ENCODE measurements at places on chromosomes 2 and 18.

- no peak for DNase-seq
Measured at GRCh38 chr2:174338147-174338605, 3.4 kb downstream of the SP9 start.

DNA sequence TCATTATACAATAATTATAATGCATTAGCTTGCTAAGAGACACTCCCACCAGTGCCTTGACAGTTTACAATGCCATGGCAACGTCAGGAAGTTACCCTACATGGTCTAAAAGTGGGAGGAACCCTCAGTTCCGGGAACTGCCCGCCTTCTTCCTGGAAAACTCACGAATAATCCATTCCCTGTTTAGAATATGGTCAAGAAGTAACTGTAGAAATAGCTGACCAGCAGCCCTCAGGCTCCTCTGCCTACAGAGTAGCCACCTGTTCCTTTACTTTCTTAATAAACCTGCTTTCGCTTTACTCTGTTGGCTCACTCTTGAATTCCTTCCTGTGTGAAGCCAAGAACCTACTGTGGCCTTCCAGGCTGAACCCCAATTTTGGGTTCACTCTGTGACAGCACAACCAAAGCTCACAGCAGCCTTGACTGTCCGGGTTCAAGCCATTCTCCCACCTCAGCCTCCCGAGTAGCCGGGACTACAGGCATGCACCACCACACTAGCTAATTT is 20.0 kb upstream of the PTPN2 start:
- DNase-seq = no peak

GRCh38 chr2:28568036-28568435 is 72.2 kb downstream of the PLB1 start:
- no peak for DNase-seq

DNA sequence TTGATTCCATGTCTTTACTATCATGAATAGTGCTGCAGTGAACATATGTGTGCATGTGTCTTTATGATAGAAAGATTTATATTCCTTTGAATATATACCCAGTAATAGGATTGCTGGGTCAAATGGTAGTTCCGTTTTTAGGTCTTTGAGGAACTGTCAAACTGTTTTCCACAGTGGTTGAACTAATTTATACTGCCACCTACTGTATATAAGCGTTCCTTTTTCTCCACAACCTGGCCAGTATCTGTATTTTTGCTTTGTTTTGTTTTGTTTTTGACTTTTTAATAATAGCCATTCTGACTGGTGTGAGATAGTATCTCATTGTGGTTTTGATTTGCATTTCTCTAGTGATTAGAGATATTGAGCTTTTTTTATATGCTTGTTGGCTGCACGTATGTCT is 641.6 kb downstream of the SUCLG1 start:
- no peak for DNase-seq

DNA sequence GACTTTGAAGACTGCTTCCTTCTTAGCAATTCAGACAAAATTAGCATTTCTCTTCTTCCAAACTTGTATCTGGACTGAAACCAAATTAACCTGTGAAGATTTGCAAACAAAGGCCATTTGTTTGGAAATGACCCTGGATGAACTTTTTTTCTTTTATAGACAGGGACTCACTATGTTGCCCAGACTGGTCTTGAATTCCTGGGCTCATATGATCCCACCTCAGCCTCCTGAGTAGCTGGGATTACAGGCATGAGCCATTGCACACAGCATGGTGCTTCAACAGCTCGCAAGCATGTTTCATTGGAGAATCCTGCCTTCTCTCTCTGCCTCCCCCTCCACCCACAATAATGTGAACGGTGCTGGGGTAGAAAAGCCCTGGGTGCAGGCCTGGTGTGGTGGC is 170.2 kb downstream of the ARL4C start:
- no peak for DNase-seq

GRCh38 chr2:33122726-33123125 is 176.0 kb downstream of the LTBP1 start:
- no peak for DNase-seq

Measured in NCI-H774 (cell line).